ENCODE measurements at places on chromosomes 11 and 22.

DNA sequence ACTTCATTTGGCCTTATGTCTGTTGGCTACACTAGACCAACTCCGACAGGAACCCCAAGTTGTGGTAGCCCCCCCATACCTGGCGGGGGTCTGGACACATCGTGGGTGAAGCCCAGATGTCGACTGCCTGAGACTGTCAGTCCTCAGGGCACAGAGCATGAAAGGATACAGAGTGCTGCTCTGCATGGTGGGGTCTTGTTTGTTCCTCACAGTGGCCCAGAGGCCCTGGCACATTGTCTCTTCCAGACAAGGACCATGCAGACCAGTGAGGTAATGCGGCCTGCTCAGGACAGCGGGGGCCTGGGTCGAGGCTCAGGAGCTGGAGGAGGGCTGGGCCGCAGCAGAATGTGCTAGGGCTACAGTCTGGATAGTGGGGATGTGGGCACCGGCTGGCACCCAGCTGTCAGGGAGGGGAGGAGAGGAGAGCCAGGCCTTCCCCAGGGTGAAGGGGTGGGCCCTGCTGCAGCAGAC, 14.6 kb downstream of the CAPN5 start:
- DNase-seq: no peak

GRCh38 chr11:62539238-62539925, 7.2 kb downstream of the AHNAK start:
- DNase-seq: peak; percentile 79

DNA sequence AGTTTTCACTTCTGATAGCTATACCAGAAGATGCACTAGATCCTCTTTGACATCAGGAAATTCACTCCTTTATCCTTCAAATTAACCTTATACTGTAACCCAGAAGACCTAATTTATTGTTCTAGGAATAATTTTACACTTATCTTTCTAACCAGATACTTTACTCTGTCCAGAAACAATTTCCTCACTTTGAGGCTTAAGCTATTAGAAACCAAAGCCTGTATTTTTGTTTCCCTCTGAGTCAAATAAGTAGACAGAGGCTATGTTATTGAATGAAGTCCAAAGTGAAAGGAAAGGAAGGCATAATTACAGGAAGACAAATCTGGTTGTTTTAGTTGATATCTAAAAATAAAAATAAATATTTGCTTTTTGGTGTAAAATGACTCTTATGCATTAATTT, 2.2 kb downstream of the OR51V1 start:
- DNase-seq: no peak

DNA sequence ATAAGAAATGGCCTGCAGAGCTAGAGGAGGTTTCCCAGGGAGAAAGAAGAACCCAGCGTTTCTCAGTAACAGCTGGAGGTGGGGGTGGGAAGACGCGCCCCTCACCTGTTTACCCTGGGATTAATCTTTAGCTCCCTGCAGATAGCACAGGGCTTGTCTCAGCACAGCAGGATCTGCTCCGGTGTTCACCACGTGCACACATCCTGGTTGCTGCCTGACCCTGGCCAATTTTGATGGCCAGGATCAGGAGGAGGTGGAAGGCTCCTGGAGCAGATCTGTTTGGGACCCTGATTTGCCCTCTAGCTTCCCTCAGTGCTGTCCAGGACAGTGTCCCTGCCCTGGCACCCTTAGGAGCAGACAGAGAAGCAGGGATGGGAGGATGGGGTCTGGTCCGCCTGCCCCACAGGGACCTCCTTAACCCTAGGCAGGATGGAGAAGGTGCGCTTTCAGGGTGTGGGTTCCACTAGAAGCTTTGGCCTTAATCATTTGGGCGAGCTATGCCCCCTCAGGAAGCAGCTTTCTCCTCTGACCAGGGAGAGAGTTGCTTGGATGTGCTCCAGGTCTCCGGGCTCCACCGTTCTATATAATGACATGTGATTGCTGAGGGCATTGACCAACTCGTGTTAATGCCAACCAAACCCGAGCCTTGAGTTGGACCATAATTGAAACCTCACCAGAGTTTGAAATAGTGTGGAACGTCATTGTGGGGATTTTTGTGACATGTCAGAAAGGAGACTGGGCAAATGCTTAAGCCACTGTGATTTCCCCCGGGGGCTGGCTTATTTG, 19.3 kb downstream of the UPB1 start:
- DNase-seq: no peak

GRCh38 chr22:48053486-48053885, 1291.0 kb downstream of the TBC1D22A start:
- DNase-seq: no peak

DNA sequence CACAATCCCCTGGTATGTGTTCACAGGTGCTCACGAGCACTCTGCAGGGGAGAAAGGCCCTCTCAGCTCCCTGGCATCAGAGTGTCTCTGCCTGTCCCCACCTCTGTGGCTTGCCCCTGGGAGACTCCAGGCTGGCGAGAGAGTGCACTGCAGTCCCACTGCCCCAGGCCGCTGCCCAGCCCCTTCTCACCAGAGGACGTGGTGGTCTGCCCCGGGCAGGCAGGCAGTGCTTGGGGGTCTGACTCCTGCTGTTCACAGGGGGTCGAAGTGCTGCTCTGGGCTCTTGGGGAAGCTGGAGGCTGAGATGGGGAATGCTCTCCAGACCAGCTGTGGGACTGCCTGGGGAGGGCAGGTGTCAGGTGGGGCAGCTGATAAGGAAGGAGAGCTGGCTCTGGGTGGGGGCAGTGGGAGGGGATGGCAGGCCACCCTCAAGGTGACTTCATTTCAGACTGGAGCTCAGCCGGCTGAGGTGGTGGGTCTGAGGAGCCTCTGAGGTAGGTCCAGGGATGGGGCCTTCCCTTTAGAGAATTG, 151.0 kb upstream of the B3GAT1 start:
- DNase-seq: no peak
